ENCODE measurements at places on chromosomes 5 and 9.
A peak's percentile ranks its signal among the peaks of the same experiment; 100 is the strongest.

GRCh38 chr9:38110476-38110875, 41.4 kb upstream of the SHB start:
- DNase-seq, result no peak

DNA sequence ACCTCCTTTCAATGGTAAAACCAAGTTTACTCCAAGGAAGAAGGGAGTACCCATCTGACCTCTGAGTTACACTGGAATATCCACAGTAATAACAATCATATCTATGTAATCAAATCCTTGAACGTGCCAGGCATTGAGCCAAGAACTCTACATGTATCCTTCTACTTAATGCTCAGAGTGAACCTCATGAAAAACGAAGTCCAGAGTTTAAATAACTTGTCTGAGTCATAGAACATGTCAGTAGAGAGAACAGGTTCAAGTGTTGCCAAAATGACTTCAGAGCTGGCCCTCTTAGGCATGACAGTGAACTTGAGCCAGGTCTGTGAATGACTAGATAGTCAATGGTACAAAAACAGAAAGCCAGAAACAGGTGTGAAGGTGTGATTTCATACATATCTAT, 164.1 kb upstream of the ZNF618 start:
- DNase-seq, result no peak

DNA sequence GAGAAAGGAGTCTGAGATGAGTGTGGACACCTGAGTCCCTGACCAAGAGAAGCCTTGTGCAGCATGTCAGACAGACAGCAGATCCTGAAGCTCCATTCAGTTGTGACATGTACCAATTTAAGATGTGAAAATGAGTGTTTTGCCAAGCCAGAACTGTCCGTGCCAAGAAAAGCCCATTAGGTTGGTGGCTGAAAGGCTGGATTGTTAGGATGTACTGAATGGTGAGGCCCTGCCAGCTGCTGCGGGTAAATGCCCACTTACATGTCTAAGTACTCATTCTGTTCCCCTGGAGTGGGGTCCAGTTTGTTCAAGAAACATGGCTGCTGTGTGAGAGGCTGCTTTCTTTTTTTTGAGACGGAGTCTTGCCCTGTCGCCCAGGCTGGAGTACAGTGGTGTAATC, 14.6 kb downstream of the DAPK1 start:
- no peak for DNase-seq

DNA sequence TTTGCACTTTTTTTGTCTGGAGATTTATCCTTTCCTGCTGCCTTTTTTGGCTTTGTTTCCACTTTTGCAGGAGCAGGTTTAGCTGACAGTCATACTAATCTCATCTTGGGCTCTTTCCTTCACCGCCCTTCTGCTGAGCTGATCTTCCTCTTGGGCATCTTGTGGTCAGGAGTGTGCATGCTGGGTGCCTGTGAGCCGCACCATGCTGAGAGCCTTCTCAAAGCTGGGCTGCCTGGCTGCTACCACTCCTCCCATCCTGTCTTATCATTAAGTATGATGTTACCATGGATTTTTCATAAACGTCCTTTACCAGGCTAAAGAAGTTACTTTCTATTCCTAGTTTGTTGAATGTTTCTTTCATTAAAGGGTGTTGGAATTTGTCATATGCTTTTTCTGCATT, 49.5 kb upstream of the MCCC2 start:
- no peak for DNase-seq

DNA sequence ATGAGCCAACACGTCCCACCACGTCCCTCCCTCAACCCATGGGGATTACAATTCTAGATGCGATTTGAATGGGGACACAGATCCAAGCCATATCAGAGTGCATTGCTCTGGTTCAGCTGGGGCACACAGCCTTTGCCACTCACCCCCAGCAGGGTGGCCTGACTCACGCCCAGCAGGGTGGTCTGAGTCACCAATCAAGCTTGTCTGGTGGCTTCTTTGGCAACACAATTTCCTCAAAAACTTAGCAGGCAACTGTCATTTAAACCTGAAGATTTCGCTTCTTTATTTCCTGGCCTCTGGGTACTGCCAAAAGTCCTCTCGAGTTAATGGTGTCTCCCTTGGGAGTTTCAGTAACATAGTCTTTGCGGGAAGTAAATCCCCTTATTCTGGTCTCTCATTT, 16.3 kb upstream of the SEMA5A start:
- no peak for DNase-seq

- DNase-seq, result no peak
Observed at GRCh38 chr9:12775679-12776512, 1.1 kb downstream of the LURAP1L start.

- DNase-seq, result no peak
Observed at GRCh38 chr9:32427111-32427873, 42.8 kb downstream of the ACO1 start.

GRCh38 chr9:37928552-37929430, 24.9 kb upstream of the SLC25A51 start:
- no peak for DNase-seq

DNA sequence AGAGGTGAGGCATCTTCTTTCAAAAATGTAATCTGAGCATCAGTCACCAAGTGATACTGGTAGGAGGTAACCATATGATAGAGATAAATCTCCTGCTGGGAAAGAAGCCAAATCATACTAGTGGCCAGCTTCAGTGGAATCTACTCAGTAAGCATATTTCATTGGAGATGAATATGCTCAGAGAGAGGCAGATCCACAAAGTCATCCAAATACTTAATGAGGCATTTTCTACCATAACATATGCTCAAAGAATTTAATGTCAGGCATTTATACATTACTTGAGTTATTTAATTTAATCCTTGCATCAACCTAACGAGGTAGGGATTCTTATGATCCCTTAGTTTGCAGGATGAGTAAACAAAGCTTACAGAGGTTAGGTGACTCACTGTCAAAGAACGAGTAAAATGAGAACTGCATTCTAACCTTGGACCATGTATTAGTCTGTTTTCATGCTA, 50.9 kb upstream of the DMRTA1 start:
- DNase-seq, result no peak

DNA sequence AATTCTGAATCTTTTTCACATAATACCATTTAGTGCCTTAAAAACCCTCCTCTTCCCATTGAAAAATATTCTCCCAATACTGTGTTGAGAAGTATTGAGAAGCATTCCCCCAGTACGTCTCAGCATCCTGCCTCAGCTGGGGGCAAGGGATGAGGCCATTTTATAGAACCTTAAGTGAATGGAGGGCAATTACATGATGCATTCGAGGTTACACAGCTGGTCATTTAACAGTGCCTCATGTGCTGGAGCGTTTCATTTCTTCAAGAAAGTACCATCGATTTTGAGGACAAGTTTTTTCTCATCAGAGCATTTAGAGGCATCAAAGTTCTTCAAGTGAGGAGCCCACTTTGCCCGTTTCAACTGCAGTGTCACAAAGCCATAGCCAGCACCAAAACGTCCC, 135.6 kb downstream of the DOCK2 start:
- DNase-seq, result no peak

DNA sequence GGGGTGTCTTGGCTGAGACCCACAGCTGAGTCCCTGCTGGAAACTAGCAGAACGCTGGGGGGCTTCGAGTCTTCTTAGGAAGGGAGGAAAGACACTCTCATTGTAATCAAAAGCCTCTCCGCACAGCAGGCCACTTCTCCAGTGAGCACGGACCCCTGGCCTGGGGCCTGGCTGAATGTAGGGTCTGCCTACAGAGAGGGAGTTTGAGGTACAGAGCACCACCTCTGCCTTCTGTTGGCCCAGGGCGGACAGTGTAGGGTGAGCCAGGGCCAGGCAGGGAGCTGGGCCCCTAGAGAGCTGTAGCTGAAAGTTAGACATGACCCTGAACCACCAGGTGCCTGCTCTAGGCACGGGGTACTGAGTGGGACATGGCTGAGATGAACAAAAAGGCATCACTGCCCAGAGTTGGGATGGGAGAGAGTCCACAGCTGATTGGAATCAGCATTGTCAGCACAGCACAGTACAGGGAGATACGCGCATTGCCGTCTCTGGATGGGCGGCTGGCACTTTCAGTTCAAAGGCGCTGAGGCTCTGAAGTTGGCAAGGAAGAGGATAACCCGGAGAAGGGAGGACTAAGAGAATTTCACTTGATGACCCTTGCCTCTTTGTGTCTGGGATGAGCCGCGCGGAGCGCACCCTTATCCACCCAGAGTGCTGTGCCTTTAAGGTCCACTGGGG, 363 bp upstream of the SLC25A48 start:
- peak; percentile 75 for DNase-seq

- no peak for DNase-seq
Observed at GRCh38 chr9:512555-513272, 298.0 kb downstream of the DOCK8 start.

DNA sequence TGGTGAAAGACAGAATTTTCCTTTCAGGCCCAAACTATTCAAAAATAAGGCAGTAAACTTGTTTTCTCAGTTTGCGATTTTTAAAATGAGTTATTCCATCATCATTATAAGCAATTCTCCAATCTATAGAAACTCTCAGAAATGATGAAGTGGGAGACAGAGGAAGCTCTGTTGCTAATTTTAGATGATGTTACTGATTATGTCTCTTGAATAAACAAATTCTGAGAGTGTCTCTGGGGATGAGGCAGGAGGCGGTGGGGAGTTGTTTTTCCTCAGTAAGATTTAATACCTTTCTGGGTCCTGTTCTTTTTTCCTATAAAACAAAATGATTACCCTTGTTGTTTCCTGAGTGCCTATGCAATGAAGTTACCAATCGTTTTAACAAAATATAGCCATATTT, 43.9 kb upstream of the TEX48 start:
- DNase-seq, result no peak

- DNase-seq, result no peak
Observed at GRCh38 chr5:97834561-97834960, 651.5 kb upstream of the RIOK2 start.

DNA sequence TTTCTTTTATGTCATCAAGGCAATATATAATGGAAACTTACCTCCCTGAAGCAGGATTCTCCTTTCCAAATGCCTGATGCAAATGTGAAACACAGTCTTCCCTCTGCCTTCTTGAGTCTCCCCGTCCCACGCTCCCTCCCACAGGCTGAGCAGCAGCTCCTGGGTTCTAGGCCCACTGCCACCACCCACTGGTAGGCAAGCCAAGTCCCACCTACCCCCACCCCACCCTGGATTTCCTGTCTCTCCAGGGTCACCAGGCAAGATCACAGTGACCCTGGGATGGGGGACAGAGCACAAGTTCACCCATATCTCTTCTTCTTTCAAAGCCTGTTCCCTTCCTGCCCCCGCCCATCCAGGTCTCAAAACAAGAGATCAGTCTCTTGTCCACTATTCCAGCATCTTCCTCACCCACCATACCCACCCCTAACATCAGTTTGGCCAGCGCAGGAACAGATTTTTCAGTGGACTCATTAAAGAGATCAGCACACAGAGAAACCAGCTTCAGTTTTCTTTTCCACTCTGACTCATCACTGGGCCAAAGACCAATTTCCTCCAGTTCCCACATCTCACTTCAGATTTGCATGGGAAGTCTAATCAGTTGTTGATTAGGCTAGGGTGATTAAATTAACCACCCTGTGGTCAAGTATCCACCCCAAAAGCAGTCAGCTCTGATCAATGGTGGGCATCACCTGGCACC, 151.5 kb downstream of the ACTL7B start:
- DNase-seq, result no peak

DNA sequence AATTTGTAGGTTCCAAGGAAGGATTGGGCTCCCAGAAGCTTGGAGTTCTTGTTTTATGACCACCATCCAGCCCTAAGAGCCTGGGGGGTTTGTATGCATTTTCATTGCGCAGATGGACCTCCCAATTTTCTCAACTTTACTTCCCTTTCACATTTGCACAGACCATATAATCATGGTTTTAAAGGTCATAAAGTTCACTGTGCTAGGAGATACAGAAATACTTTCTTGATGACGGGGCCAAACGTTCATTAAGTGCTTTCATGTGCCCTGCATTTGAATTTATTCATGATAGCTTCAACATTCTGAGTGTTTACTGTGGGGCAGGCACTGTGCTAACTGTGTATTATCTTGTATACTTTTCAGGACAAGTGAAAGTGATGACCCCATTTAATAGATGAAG, 51.5 kb downstream of the WWC1 start:
- DNase-seq, result no peak

DNA sequence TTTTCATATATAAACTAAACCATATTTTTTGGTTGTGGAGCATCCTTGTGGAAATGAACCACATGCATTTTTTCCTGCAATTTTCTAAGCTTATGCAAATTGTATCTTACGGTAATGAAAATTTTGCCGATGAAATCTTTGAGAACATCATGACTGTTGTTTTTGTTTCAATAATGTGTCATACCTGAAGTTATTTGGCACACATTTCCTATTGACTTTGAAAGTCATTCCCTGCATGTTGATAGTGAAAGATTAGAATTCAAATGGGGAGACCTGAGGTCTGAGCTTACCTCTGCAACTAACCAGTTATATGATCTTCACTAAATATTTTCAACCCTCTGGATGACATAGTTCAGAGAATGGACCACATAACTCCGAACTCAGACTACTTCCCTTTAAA, 88.5 kb downstream of the PRR16 start:
- DNase-seq, result no peak

- no peak for DNase-seq
Observed at GRCh38 chr9:80883826-80884579, 805.3 kb downstream of the TLE1 start.

DNA sequence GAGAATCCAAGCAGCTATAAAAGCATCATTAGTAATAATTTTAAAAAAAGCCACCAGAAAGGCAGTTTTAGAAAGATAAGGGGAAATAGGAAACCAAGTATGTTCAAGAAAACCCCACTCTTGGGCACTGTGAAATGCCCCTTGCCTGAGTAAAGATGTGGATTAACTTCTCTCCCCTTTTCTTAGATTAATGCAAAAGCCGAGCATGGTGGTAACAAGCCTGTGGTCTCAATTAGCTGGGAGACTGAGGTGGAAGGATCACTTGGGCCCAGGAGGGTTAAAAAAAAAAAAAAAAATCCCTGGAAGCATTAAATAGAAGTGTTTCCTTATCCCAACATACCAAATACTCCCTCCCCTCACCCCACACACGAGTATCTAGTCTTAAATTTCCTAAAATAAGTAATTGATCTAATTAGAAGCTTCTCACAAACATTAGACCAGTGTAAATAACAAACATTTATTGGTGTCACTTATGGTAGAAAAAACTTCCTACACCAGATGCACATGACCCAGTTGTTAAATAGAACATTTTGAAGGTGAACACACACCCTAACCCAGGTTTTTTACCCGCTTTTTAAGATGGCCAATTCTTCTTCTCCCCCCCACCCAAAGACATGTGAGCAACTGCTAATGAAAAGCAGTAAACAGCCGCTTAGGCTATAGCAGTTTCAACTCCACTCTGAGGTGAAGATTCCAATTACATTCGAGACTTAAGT, 5.2 kb downstream of the HSPA5 start:
- DNase-seq, result no peak

GRCh38 chr9:33714989-33715388, 80.4 kb upstream of the PRSS3 start:
- DNase-seq, result no peak

GRCh38 chr5:125198270-125198974, 452.0 kb upstream of the ZNF608 start:
- DNase-seq, result peak; percentile 79

DNA sequence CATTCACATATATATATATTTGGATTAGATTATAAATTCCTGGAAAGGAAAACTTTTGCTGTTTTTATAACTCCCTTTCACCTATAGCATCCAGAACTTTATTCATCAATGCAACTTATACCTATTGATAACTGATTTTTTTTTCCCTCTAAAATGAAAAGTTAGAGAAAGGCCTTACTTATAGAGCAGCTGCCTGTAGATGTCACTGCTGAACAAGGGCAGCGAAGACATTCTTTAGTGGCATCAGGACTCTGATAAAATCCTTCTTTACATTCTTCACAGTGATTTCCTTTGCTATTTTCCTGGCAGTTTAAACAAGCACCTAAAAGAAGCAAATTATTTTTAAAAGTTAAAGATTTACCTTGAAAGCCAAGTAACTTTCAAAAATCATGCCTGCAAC, 32.3 kb upstream of the CDK5RAP2 start:
- DNase-seq, result no peak
